Heart left ventricle (tissue), 16 donors: ENCODE measurements at places on chromosomes 6 and 20. TPM values are rescaled to one million over a fixed set of nuclear protein-coding genes. Genes with fewer than 3 reads are reported as not detected.

The PPP1R16B gene
- 3.4 TPM for total RNA-seq

The GABRR1 gene
- total RNA-seq: not detected

The OR2J1 gene
- total RNA-seq: not detected

GRCh38 chr6:25735261-25735660 is 19.3 kb upstream of the SLC17A4 start:
- no peaks in the 10 kb centered on the region for H3K4me1 ChIP-seq
- no peak overlapping the region for H3K4me3 ChIP-seq
- no peak overlapping the region for H3K27ac ChIP-seq
- H3K36me3 ChIP-seq: no peaks in the 10 kb centered on the region

GRCh38 chr6:45896783-45897441 is 118.7 kb downstream of the CLIC5 start:
- no peak overlapping the region for H3K4me3 ChIP-seq
- no peak overlapping the region for H3K27ac ChIP-seq
- H3K36me3 ChIP-seq: no peaks in the 10 kb centered on the region
- peaks cover 6% of the 10 kb centered on the region for H3K4me1 ChIP-seq

DNA sequence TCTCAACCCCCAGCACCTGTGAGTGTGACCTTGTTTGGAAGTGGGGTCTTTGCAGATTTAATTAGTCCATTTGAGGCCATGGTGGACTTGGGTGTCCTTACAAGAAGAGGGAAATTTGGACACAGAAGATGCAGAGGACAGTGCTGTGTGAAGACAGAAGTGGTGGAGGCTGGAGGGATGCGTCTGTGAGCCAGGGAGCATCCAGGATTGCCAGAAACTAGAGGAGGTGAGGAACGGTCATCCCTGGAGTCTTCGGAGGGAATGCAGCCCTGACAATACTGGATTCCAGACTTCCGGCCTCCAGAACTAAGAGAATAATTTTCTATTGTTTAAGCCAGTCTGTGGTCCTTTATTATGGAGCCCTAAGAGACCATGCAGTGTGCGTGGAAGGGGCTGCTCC is 22.9 kb upstream of the NPBWR2 start:
- H3K4me1 ChIP-seq: no peaks in the 10 kb centered on the region
- no peak overlapping the region for H3K27ac ChIP-seq
- H3K27me3 ChIP-seq: peaks cover 3% of the 10 kb centered on the region
- no peak overlapping the region for H3K4me3 ChIP-seq

DNA sequence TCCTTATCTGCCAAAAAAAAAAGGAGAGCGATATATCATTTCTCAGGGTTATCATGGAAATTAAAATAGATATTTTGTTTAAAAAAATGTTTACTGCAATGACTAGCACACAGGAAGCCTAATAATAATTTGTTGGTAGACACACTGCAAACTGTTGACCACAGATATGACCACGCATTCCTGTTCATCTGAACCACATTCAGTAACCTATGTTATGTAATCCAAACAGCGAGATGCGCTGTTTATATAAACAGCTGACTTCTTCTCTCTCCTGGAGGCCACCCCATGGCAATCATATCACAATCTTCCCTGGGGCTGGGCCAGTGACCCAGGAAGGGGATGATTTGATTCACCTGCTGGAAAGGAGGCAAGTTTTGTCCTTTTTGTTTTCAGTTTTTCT is 129.3 kb upstream of the UST start:
- peaks cover 5% of the 10 kb centered on the region for H3K4me1 ChIP-seq
- H3K27ac ChIP-seq: no peak overlapping the region
- H3K36me3 ChIP-seq: no peaks in the 10 kb centered on the region

- peaks cover 7% of the 10 kb centered on the region for H3K4me1 ChIP-seq
- H3K27ac ChIP-seq: no peak overlapping the region
- DNase-seq: no peak
- H3K4me3 ChIP-seq: no peak overlapping the region
- no peaks in the 10 kb centered on the region for H3K36me3 ChIP-seq
Observed at GRCh38 chr20:34680586-34681175, 3.8 kb upstream of the PIGU start.

DNA sequence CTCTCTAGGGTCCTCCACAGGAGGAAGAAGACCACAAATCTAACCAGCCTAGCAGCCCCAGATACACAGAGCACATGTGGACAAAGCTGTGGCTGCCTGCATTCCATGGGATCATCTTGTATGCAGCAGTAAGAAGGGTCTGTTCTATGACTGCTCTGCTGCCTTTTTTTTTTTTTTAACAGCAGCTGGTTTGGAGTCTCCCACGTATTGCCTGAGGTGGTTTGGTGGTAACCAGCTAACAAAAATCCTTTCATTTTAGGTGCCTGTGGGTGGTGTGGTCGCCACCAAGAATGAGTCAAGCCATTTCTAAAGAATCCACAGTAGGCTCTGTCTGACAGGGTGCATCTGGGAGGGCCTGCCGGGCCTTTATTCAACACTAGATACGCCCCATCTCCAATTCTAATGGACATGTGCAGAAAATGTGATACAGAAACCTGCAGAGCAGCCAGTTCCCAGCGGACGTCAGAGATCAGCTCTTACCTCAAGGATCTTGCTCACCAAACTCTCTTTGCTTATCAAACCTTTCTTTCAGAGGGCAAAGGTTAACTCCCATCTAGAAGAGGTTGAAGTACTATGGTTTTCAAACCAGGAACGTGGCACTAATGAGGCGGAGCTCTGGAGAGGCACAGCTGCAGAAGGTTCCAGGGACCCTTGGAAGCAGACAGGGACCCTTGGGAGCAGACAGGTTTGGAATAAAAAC is 32.0 kb downstream of the GNAS-AS1 start:
- DNase-seq: no peak
- no peaks in the 10 kb centered on the region for H3K27me3 ChIP-seq
- no peak overlapping the region for H3K27ac ChIP-seq
- no peaks in the 10 kb centered on the region for H3K4me1 ChIP-seq

- H3K4me1 ChIP-seq: no peaks in the 10 kb centered on the region
- DNase-seq: no peak
- no peaks in the 10 kb centered on the region for H3K27me3 ChIP-seq
- H3K27ac ChIP-seq: no peak overlapping the region
Observed at GRCh38 chr6:158158748-158159147, 9.3 kb downstream of the SERAC1 start.

DNA sequence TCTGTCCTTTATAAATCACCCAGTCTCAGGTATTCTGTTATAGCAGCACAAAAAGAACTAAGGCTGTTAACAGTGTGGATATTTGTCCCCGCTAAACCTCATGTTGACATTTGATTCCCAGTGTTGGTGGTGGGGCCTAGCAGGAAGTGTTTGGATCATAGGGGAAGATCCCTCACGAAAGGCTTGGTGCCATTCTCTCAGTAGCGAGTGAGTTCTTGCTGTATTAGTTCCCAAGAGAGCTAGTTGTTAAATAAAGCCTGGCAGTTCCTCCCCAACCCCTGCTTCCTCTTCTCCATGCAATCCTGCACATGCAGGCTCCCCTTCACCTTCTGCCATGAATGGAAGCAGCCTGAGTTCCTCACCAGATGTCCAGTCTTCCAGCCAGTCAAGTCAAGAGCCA is 29.8 kb upstream of the ERVFRD-1 start:
- H3K4me3 ChIP-seq: no peak overlapping the region
- no peak overlapping the region for H3K27ac ChIP-seq
- no peak for DNase-seq

GRCh38 chr6:56040223-56040622 is 164.8 kb upstream of the BMP5 start:
- no peak overlapping the region for H3K4me3 ChIP-seq
- no peak for DNase-seq
- no peak overlapping the region for H3K27ac ChIP-seq
- H3K27me3 ChIP-seq: no peaks in the 10 kb centered on the region
- H3K4me1 ChIP-seq: no peaks in the 10 kb centered on the region

- no peak overlapping the region for H3K27ac ChIP-seq
- no peak for DNase-seq
- no peak overlapping the region for H3K4me3 ChIP-seq
- no peaks in the 10 kb centered on the region for H3K4me1 ChIP-seq
- no peaks in the 10 kb centered on the region for H3K36me3 ChIP-seq
Observed at GRCh38 chr6:100153636-100154275, 159.7 kb upstream of the MCHR2 start.
